NCI-H1417 treated with DMSO at 0.1 percent for 48 hours (cell line): ENCODE measurements at places on chromosomes 7 and 10.

DNA sequence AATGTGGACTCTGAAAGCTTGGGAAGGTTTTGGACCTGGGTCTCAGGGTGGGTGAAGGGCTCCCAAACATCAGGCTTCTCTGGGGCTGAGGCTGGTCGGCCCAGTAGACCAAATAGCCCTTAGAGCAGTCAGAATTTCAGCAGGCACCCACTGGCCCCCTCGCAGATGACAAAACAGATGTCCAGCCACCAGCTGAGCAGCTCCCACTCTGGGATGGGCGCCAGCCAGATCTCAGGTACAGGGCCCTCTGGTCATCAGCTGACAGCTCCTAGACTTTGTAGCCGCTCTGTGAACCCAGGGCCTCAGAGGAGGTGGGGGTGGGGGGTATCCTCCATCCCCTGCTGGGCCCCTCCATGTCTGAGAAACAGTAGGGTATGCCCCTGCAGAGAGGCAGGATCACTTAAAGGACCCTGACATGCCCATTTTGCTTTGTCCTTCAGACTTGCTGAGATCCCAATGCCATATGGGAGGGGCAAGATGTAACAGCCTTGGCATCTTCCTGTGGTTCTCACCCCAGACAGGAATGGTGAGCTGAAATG is 26.5 kb downstream of the HSPA12A start:
- DNase-seq, result no peak

DNA sequence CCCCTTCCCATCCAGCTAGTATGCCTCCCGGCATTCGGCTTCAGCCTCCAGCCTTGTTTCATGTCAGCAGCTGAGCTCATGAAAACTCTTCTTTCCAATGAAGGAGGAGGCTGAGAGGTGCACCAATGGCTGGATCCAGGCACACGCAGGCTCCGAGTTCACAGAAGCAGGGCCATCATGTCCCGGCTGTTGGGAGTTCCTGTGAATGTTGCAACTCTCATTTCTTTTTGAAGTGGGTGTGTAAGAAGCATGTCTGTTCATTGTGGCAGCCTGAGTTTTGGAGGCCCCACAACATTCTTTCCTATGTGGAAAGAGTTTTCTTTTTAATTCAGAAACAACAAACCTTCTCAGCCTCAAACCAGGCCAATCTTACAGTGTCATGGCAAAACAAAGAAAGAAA is 89.7 kb downstream of the PTPRE start:
- DNase-seq, result no peak

GRCh38 chr10:46555713-46556514 is 544 bp downstream of the GPRIN2 start:
- DNase-seq, result no peak

GRCh38 chr7:90311175-90311574 is 9.9 kb downstream of the FAM237B start:
- no peak for DNase-seq

DNA sequence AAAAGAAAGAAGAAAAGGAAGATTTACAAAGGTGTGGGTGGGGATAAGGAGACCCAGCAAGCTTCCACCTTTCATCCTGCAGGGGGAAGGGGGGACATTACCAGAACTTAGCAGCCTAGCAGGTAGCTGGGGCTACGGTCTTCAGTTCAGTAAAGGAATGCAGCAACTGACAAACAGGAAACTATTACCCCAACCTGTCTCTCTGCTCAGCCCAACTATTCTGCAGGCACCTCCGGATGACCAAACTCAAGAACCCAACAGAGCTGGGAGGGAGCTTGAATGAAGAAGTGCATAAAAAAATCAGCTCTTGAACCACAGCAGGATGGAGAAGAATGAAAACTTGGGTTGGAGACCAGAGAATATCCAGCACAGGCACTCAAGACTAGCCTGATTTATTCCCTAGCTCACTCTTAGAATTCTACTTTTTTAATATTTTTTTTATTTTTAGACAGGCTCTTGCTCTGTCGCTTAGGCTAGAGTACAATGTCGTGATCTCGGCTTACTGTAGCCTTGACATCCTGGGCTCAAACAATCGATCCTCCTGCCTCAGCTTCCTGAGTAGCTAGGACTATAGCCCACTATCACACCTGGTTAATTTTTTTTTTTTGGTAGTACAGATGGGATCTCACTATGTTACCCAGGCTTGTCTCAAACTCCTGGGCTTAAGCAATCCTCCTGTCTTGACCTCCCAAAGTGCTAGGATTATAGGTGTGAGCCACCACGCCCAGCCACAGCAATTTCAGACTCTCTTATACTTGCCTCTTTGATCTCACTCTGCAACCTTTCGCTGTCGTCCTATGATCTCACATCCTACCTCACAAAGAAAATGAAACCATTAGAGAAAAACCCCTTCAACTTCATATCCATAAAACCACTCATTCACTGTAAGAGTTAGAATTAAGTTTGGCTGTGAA is 18.5 kb upstream of the C10orf67 start:
- no peak for DNase-seq

DNA sequence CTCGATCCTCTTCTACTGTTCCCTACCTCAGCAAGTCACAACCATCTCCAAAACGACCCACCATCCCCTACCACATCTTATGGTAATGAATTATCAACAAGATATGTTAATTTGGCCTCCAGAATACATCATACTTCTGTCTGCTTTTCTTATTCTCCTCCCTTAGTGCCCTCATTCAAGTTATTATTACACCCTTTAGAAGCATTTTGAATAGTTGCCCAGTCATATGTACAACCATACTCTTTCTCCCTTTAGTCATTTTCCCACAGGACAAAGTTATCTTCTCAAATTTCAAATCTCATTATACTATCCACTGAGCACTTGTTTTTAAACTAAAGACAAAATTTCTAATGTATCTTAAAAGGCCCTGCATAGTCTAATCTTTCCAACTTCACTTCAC is 71.0 kb downstream of the GNAT3 start:
- no peak for DNase-seq

DNA sequence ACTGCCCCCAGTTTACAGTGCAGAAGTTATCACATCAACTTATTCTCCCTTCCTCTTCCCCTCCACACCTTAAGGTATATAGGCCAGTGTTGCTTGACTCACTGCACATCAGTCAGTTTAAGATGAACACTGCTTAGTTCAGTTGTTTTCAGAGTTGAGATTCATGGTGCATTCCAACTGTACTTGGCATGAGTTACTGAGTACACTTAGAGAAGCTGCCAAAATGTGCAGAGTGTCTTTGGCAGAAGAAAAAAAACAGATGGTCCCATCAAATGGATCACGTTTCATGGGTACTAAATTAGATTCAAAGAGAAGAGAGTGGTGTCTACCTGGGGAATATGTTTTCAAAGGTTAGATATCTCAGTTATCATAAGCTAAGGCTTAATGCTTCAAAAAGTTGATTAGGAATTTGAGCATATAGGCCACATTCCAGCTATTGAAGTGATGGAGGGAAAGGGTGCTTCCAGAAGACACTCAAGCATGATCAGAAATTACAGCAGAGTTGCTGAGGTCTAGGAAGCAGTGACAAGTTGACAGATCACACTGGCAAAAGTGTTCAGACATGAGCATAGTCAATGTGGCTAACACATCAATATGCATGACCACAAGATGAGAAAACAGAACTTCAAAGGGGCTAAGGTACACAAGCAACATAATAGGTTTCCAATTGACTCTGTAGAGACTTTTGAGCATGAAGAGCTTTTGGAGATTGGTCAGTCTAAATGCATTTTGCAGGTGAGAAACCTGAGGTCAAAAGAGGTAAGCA is 579.2 kb upstream of the CELF2 start:
- no peak for DNase-seq

DNA sequence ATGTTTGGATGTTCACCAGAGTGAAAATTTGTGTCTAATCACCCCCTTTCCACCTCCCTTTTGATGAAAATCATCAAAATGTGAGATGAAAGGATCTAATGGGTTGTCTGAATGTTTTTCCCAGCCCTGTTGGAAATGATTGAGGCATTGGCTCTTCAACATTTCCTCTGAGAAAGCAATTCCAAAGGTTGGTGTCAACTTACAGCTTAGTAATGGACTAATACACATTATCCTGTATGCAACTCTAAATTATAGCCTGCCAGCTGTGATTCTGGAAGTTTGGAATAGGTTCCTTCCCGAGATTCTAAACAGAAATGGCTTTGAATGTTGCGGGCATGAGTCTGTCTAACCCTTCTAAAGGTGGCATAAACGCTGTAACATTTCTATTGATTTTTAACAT is 152.9 kb downstream of the DYNC1I1 start:
- DNase-seq, result no peak

DNA sequence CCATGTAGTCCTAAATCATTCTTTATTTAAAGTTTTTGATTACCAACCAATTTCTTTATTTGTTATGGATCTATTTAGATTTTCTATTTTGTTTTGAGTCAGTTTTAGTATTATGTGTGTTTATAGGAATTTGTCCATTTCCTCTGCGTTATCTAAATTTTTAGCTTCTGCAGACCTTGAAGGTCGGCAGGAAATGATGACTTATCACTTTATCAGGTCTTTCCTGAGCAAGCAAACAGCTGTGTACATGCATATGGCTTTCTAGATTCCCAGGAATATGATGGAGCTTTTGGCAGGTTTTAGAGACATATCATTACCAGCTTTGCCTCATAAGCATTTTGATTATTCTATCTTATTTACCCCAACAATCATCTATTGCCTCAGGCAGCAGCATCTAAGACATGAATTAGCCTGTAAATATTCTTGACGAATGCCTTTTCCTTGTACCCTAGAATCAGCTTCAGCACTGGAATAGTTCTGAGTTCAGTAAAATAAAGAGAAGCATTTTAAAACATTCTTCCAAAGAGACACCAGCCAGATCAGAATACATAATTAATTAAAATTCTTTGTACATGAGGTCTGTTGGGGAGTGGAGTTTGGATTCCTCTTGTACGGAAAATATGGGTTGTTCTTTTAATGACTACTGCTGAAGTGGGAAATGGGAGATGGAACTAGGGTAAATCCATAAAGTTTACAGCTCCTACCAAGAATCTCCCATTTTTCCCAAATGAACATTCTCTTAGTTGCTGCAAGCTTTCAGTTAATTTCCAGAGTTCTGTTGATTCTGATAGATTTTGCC is 408.8 kb upstream of the SEMA3C start:
- DNase-seq, result no peak

DNA sequence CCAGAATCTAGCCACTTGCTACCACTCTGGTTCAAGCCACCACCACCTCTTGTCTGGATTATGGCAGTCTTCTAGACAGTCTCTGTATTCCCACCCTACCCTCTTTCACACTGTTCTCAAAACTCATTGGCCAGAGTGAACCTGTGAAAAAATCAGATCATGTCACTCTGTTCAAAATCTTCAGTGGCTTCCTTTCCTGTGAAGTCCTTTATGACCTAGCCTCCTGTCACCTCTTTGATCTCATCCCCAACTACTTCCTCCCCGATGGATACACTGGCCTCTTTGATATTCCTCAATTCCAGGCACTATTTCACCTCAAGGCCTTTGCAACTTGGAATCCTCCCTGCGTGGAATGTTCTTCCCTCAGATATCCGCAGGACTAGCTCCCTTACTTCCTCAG is 21.2 kb upstream of the ANLN start:
- DNase-seq, result no peak

GRCh38 chr7:99827040-99827778 is 604 bp upstream of the CYP3A43 start:
- no peak for DNase-seq

DNA sequence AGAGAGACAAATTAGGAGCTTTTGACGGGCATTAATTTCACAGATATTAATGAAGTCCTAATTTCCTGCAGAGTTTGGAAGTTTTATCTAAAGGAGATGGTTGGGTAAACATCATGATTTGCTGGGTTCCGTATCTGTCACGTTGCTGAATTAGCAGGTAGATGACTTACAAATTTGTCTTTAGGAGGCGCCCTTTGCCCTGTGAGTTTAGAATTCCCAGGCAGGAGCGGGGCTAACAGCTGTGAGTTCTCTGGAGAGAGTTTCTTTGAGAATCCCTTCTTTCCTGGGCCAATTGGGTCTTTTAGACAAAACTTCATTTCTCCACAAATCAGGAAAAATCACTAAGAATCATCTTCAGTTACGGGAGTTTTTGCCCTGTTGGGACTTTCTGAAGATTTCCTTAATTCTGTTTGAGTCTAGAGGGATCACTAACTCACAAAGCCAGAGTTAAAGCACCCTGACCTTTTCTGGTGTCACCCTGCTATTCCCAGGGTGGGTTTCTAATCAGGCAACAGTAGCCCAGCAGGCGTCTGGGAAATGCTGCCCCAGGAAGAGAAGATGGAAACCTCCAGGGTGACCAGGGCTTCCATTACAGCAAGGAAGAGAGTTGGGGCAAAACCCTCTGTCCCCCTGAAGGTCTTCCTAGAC is 63.7 kb downstream of the PRKCQ start:
- DNase-seq, result no peak

DNA sequence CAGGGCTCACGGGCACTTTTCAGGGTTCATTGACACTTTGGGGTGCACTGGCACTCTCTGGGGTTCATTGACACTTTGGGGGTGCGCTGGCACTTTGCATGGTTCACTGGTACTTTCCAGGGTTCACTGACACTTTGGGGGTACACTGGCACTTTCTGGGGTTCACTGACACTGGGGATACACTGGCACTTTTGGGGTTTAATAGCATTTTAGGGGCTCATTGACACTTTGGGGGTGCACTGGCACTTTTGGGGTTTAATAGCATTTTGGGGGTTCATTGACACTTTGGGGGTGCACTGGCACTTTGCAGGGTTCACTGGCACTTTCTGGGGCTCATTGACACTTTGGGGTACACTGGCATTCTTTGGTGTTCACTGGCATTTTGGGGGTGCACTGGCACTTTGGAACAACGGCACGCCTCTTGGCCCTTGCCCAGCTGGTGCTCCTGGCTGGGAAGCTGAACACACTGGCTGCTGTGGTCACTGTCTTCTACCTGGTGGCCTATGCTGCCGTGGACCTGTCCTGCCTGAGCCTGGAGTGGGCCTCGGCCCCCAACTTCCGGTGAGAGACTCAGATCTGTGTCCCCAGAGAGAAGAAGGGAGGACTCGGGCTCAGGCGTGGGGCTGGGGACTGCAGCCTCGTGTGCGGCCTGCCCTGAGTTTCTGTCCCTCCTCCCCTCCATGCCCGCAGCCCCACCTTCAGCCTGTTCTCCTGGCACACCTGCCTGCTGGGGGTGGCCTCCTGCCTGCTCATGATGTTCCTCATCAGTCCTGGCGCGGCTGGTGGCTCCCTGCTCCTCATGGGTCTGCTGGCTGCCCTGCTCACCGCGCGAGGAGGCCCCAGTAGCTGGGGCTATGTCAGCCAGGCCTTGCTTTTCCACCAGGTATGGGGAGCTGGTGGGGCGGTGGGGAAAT is 6.2 kb upstream of the TRIP6 start:
- DNase-seq, result no peak

- DNase-seq, result no peak
Observed at GRCh38 chr7:12549106-12549505, 21.4 kb upstream of the SCIN start.
